ENCODE measurements at places on chromosomes 2 and 18.

DNA sequence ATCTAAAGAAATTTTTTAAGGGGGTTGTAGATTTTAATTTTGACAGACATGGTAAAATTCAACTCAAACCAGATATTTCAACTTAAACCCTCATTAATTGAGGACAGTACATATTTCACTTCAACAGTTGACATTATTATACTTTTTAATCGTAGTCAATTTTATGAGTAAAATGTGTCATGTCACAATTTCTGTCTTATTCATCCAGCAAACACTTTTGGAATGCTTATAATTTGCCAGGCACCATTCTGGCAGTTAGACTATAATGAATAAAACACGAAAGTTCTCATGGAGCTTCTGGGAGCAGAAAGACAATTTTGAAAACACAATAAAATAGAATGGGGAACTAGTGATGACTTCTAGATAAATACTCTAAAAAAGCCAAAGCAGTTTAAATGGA lies 1094.8 kb downstream of the SUCLG1 start:
- DNase-seq = no peak

DNA sequence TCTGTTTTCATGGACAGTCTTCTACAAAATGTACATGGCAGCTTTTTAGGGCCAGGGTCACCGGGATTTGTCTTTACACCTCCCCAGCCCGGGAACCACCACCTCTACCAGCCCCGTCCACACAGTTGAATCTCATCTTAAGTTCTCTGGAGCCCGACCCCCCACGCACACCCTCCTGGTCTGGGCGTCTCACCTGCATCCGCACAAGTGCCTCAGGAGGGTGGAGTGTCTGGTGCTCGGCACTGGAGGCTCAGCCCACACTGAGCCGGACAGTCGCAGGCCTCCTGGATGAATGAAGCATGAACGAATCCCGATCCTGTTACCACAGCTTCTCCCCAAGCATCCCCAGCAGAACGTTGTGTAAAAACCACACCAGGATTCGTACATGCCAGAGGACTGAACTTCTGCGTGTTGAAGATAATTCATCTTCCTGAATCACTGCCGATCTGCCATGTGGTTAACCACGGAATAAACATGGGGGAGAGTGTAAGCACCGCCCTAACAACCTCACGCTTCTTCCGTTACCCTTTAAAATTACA lies 162.0 kb downstream of the RTP5 start:
- no peak for DNase-seq

DNA sequence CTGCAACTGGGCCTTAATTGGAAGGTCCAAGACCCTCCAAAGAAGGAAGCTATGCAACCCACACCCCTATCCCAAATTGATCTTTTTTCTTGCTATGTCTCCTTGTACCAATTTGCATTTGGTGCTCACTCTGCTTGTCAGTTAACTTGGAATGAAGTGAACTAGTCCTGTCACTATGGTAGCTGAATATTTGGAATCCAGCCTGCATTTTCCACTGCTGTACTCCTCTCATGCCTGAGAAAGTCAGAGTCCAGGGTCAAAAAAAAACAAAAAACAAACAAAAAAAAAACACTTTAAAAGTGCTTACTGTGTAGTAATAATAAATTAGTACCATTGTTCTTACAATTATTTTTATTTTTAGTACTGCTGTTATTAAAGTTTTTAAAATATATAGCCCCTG lies 462.8 kb upstream of the SLC8A1 start:
- no peak for DNase-seq

DNA sequence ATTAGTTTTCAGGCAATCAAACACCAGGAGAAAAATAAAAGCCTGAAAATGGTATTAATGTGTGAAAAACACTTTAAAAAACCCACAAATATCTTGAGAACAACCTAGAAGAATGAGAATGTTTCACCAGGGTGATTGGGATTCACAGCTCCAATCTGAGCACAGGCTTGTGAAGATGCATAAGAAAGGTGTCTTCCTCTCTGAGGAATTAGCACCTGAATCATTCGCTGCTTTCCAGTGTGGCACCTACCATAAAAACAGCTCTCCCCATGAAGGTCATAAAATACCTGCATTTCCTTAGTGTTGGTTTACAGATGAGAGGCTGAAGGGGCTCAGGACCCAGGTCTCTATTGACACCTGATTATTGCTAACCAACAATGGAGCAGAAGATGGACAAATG lies 499.7 kb upstream of the KLHL29 start:
- DNase-seq = no peak

DNA sequence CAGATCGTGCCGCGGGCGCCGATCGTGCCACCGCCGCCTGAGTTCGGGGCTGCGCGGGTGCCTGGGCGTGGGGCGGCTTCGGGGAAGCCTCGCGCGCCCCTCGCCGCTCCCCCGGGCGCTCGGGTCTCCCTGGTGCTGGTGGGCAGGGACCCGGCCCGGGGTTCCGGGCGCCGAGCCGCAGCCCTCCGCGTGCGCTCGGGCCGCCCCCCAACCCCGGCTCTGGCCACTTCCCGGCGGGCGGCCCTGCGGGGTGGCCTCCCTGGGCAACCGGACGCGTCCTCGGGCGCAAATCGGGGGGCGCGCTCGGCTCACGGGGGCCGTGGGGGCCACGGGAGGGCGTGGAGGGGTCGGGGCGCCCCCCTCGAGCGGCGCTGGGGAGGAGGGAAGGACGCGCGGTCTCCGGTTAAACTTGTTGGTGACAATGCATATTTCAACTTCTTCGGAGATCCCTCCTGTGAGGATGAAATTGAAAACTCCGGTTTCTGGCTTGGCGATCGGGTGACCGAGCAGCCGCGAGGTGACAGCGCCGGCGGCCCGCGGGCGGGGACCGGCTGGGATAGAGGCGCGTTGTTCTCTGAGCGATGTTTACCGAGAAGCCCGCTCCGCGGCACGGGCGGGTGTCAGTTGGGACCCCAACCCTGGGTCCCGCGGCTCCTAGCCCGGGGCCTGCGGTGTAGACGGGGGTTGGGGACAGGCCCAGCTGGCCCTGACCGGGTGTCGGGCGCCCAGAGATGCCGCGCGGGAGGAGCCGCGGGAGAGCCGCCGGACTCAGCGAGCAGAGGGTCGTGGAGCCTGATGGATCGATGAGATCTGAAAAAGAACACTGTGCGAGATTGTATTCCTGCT lies 676 bp downstream of the SH3BP4 start:
- DNase-seq = no peak

DNA sequence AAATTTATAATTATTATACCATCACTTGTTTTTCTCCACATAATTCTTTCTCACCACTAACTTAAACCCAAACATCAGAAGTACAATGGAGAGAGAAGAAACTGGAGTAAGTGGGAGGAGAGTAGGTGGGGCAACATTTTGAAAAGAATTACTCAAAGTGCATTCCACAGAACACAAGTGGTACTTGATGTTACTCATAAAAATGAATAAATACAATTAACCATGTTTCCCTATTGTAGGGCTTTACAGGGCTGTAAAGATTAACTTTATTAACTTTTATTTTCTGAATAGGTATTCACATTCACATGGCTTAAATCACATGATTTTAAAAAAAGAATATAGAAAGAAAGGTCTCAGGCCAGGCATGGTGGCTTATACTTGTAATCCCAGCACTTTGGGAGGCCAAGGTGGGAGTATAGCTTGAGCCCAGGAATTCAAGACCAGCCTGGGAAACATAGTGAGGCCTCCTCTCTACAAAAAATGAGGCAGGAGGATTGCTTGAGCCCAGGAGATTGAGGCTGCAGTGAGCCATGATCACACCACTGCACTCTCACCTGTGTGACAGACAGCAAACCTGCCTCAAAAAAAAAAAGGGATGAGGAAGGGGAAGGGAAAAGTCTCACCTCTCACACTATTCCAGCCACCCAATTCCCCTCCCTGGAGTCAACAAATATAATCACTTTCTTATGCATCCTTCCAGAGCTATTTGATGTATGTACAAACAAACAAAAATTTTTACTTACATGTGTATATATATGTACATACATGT lies 47.1 kb downstream of the KCNG3 start:
- no peak for DNase-seq

DNA sequence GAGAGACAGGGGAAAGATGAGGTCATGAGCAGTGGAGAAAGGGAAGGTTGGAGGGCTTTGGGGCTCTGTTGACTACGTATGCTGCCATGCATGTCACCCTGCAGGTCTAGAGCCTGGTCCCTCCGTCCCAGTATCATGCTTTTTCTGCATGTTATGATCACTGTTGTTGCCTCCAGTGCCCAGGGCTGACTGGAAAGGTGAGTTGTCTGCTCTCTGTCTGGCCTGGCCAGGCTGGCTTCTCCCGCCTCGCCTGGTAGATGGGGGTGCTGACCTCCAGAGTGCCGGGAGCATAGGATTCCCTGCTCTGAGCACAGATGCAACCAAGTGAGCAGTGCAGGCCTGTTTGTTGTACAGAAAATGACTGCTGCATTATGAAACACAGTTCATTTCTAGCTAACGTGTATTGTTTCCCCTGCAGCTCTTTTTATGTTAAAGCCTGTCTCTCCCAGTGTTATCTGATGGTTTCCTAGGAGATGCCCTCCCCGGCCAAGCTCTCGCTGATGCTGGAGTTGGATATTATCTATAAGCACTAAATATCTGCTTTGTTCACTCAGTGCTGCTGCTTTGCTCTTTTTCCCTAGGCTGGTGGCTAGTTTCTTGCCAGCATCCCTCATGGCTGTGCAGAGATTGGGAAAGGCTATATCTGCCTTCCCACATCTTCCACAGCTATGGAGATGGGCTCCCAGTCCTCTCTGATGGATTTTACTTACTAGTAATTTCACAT lies 158.2 kb downstream of the TDRD15 start:
- no peak for DNase-seq

All from stimulated activated CD8-positive, alpha-beta memory T cell treated with anti-CD3 and anti-CD28 coated beads, Interleukin-15, amount 100 ng/mL, for 24 hours (primary cell).